CD4-positive, alpha-beta T cell treated with Interleukin-6 at 100 ng/mL for 8 hours (primary cell): ENCODE measurements at places on chromosomes 12 and 14.

DNA sequence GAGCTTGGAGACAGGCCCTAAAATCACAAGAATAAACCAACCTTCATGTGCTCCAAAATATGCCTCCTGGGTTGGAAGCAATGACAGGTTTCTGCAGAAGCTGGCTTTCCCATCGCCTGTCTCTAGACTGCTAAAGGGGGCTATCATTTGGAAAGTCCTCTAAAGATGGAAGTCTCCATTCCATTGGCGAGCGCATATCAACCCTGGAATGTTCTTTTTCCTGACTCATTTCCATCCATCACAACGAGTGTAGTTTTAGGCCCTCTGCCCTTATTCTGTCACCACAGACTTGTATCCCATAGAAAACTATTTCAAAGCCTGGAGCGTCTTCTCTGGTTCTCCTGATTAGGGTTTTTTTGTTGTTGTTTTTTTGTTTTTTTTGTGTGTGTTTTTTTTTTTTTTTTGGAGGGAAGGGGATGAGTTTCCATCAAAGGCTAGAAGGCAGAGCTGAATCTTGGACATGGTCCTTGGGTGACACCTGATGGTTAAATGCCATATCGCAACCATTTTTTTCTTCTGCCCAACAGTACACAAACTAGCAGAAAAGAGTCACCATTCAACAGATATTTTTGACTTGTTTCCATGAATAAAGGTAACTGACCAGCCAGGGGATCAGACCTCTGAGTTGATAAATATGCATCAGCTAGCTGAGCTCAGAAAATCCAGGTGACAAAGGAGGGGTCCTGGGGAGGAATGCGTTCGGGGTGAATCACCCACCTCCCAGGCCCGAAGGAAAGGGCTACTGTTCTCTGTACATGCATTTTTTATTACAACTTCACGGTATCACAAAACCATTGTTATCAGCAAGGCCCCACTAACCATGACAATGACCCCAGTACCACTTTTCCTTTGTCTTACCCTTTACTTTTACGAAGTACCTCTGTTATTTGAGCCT lies 40.5 kb downstream of the KCNA5 start:
- no peak for DNase-seq

DNA sequence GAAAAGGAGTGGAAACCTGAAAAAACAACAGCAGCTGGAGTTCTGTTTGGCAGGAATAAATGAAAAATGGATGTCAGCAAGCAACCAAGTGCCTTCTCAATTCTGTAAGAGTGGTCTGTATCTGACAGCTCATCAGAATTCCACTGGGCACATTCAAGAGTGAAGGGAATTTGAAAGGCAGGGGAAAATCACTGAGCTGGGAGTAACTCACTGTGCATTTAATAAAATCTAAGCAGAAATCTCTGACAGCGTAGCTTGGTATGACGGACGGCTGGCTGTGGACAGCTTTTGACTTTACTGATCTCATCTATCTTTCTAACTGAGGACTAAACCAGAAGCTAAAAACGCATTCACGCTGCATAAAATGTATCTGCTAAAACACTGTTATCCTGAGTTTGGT lies 153.4 kb downstream of the RIMBP2 start:
- no peak for DNase-seq

GRCh38 chr14:94449930-94450329 lies 2.7 kb downstream of the SERPINA11 start:
- DNase-seq: no peak

GRCh38 chr12:30965613-30965985 lies 39.1 kb downstream of the TSPAN11 start:
- no peak for DNase-seq

- DNase-seq: peak; percentile 75
These were observed 11.1 kb upstream of the NINJ2 start for GRCh38 chr12:674272-674781.

DNA sequence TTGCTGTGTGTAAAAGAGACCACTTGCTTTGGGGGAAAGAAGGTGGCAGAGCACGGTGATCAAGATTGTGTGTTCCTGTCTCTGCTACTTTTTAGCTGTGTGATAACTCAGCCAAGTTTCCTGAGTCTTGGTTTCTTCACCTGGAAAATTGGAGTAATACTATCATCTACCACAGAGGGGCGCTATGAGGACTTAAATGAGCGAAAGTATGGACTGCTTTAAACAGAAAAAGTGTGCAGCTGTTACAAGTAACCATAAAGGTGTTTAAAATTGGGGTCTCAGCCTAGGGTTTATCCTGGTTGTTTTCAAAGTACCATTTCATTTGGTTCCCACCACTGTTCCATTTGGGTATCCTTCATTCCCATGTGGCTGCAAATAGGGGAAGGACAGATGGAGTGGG lies 65.9 kb upstream of the WSCD2 start:
- DNase-seq: no peak

DNA sequence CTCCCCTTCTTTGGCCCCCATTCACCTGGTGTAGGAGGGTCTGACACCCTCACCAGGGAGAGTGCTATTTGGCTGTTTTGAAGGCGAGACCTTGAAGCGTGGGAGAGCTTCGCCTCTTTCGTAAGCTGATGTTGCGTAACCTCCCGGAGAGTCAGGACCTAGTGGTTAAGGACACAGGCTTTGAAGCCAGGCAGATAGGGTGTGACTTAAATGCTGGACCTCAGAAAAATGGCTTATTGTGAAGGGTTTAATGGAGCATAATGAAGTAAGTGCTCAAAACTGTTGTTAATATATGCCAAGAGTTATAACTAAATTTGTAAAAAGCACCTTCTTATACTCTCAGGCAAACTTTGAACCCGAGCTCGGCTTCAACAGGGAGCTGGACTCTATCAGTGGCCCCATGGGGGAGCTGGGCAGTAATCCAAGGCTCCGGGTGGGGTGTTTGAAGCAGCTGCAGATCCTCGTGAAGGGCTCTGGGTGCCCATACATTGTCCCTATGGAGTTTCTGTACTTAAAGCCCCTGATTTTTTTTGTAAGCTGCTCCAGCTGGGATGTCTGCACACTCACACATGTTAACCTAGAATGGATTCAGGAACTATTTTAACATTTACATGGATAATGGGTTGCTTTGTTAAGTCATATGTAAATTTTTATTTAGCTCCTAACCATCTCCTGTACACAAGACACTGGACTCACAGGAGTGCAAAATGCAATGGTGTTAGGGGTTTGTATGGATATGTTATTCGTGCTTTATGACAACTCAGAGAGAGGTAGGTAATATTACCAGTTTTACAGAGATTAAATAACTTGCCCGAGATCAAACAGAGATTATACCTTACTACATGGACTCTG lies 26.0 kb downstream of the PPFIBP1 start:
- no peak for DNase-seq

DNA sequence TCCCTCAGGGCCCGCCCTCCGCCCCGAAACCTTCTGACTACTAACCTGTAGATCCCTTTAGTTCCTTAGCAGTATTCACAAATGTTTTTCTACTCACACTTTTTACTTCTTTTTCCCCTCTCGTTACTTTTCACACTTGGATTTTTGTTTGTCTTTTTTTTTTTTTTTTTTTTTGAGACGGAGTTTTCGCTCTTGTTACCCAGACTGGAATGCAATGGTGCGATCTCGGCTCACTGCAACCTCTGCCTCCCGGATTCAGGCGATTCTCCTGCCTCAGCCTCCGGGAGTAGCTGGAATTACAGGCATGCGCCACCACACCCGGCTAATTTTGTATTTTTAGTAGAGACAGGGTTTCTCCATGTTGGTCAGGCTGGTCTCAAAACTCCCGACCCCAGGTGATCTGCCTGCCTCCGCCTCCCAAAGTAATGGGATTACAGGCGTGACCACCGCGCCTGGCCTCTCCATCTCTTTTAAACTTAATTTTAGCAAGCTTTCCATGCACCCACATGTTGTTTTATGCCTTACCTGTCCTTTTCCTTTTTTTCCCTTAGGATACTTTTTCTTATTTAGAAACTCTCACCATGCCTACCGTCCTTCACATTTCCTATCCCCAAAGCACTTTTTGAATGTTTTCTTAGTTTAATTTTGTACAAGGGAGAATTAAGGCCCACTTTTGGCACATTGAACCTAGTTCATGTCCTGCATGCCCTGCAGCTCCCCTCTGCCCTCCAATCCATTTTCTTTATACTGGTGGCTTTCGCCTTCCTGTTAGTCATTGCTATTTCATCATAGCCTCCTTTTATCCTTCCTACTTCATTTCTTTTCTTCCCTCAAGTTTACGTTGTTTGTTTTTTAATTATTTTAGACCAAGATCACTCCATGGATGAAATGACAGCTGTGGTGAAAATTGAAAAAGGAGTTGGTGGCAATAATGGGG lies 1.1 kb downstream of the SP1 start:
- no peak for DNase-seq

DNA sequence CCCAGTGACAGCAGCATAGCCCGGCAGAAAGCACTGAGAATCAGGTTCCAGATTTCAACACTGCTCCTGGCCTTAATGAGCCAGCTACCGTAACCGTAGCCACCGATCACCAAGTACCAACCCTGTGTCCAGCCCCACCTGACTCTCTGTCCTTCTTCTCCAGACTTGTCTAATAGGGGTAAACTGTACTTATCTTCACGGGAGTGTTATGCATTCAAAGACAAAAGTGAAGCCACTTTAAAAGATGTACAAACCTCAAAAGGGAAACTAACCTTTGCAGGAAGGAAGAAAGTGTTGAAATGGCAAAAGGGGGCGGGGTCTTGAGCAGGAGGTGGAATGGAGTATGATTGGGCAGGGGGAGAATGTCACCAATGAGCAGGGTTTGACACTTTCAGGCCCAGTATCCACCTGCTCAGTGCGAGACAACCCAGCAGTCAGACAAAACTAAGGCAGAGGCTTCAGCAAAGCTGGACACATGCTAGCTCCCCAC lies 226.1 kb downstream of the CHST11 start:
- DNase-seq: peak; percentile 68

- no peak for DNase-seq
These were observed 50.8 kb upstream of the AP4S1 start for GRCh38 chr14:30974628-30975027.

- DNase-seq: no peak
These were observed 9.7 kb upstream of the TUBA1A start for GRCh38 chr12:49198431-49199155.

DNA sequence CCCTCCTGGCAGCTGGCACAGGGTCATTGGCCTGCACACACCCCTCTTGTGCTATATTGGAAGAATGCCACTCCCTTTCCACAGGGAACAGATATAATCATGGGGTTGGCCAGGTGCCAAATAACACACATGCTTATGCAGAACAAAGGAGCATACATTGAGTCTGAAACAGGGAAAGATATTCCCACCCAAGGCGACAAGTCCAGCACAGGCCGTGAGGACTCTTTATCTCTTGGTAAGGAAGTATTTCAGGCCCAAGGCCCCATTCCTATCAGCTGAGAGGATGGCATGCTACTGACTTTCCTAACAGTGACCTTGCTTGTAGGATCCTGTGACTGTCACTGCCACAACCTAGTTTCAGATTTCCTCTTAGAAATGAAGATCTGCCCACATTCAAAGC lies 59.0 kb upstream of the STXBP6 start:
- no peak for DNase-seq

DNA sequence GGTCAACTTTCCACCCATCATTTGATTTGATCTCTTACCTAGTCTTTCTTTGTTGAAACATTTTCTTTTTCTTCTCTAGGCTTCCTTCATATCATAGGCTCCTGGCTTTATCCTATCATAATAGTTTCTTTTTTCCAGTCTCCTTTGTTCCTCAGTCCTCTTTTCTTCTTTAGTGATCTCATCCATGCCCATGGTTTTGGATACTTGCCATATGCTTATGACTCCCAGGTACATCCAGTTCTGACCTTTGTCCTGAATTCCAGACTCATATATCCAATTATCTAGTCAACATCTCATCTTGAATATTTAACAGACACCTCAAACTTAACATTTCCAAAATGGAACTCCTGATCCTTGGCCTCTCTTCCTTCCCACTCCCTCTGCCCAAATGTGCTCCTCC lies 36.1 kb upstream of the KRAS start:
- no peak for DNase-seq

GRCh38 chr12:121986489-121987245 lies 35.0 kb upstream of the BCL7A start:
- no peak for DNase-seq

DNA sequence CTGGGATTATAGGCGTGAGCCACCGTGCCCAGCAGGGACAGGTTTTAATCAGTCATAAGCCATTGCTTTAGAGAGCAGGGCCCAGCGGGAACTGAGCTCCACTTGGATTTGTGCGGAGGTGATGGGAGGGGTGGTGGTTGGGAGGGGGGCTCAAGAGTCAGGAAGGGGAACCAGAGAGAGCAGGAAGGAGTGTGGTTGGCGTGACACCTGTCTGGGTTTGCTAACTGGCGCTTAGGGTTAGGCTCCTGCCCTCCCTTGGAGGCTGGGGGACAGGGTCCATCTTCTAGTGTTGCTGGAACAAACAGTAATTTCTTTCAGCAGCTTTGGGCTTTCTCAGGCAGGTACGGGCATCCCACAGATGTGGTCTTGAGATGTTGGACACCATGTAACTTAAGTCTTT lies 7.5 kb upstream of the ALDH2 start:
- DNase-seq: no peak

DNA sequence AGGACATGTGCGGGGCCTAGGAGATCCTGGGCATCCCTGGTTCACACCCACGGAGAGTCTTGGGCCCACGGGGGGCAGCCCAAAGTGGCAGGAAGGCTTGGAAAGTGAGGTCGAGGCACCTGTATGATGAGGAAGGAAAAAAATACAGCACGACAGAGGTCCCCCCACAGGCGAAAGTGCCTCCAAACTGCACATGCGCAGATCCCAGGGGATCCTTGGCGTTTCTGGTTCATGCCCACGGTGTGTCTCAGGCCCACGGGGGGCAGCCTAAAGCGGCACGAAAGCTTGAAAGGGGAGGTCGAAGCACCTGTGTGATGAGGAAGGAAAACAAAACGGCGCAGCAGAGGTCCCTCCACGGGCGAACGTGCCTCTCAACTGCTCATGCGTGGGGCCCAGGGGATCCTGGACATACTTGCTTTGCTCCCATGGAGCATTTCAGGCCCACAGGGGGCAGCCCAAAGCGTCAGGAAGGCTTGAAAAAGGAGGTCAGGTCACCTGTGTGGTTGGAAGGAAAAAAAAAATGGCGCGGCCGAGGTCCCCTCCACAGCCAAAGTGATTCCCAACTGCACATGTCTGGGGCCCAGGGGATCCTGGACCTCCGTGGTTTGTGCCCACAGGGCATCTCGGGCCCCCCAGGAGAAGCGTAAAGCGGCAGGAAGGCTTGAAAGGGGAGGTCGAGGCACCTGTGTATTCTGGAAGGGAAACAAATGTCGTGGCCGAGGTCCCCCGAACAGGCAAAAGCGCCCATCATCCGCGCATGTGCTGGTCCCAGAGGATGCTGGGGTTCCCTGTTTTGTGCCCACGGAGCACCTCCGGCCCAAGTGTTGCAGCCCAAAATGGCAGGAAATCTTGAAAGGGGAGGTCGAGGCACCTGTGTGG lies 582.6 kb downstream of the ALG10 start:
- no peak for DNase-seq
